ENCODE measurements at places on chromosomes 4 and X.

- no peak for DNase-seq
Observed at GRCh38 chrX:153719701-153720100, 4.5 kb downstream of the BCAP31 start.

DNA sequence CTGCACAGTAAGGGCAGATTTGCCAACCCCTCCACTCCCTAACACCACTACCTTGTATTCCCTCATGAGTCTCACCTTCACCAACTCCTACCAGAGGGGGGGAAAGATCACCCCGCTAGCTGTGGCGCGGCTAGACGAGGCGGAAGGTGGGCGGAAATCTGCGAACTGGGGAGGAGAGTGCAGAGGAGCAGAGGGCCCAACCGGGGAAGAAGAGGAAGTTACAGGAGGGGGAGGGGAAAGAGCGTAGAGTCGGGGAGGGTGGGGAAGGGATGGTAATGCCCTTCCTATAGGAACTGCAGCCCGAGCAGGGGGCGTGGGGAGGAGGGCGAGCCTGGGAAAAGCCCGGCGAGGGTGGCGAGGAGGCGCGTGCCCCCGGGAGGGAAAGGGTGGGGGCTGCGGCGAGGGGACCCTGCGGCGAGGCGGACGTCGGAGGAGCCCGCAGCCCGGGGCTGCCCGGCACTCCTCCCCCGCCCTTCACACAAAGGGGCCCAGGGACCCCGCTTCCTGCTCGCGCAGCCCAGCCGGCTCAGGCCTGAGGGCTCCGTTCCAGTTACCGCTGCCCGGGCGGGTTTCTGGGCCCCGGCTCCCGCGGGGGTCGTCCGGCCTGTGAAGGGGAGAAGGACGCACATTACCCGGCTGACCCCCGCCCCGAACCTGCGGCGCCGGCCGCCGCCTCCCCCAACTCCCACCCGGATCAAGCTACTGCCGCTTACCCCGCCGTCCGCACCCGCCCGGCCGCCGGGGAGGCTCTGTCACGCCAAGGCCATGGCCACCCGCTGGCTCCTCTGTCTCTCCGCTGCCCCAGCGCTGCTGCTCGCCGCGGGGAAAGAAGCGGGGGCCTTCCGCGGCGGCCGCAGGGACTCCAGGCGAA, 1.8 kb downstream of the RAP2C start:
- no peak for DNase-seq

DNA sequence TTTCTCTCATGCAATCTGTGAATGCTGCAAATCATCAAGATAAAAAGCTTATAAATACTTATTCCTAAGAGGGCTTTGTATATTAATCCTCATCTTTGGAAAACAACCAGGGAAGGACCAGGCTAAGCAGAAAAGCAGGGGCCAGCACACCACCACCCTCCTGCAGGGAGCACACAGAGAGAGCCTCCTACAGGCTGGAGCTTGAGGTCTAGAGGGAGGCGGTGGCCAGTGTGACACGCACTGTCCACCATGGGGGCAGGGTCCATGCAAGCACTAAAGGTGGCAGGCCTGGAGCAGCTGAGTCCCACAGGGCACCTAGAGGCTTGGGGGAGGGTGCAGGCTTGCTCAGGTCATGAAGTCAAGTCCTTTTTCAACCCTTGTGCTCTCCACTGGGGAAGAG, 236.9 kb downstream of the TACR3 start:
- DNase-seq, result no peak

DNA sequence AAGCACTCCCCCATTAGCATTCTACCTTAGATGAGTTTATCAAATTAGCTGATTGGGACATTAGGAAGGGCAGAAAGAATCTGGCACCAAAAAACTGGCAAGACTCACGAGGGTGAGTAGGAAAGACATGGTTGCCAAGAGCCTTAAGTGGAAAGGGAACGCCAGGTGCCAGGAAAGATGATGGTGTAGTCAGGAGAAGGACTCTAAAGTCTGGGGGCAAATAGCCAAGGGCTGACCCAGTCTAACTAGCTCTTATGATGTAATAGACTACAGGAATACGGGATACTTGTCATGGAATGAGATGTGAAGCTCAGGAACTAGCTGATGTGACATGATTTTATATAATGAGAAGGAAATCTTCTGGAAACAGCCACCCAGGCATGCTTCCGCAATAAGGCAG, 94.8 kb downstream of the MBNL3 start:
- no peak for DNase-seq

GRCh38 chrX:124010157-124010556, 48.7 kb downstream of the STAG2 start:
- DNase-seq, result no peak

GRCh38 chr4:105933083-105933482, 37.8 kb downstream of the NPNT start:
- no peak for DNase-seq

DNA sequence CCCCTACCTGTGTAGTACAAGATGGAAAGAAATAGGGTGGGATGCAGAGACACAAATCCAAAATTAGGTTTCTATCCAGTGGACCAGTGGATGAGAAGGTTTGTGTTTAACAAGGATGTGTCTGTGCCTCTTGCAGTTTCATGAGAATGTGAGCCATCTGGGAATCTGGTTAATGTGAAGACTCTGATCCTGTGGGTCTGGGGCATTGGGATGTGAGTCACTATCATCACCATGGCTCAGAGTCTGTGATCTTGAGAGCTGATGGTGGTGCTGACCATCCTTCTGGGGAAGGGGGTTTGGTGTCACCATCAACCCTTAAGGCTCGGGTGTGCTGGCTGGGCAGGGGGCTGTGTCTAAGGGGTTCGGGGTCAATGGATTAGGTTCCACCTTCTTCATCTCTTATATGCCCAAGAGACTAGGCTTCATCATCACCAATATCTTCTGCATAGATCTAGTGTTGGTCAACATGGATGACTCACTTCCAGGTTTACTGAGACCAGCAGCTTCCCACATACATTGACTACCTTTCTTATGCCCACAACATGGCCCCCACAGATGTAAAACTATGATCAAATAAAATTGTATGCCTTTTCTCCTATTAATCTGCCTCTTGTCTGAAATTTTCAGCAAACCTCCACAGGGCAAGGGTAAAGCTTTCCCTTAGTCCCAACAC, 65.7 kb upstream of the MID1 start:
- DNase-seq, result no peak

- DNase-seq, result no peak
Observed at GRCh38 chrX:19214311-19214710, 92.0 kb upstream of the ADGRG2 start.

DNA sequence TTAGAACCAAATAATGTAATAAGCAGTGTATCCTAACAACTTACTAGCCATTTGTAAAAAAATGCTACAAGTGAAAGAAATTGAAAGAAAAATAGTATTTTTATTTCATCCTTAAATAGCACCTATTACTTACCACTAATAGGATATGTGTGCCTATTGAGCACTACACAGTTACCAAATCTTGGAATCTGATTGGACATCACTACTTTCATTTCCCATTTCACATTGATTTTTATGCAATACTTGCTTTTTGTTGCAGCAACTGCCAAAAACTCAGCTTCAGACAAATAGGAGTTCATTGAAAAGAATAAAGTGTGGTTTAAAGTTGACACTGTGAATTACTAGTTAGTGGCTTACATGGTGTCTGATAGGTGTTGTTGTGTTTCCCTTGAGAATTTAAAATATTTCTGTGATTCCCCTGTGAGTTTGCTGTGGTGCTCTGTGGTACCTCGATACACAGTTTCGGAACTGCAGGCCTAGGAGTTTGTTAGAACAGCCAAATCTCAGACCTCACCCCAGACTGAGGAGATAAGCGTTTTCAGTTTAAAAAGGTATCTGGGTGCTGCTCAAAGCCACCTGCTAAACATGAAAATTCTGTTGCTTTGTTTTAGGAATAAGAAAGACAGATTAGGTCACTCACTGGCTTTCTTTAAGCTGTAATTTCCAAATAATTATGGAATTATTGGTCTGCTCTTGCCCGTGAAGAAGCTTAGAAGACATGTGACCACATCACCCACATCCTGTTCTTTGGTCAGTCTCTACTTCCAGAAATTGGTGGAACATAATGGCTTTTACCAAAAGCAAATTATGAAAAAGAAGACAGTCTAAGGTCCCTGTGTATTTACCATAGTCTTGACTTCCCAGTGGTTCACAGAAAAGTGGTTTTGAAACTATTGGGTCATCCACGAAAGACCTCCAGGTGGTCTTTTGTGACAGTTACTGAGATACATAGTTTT, 97.8 kb downstream of the SYTL5 start:
- DNase-seq, result no peak

DNA sequence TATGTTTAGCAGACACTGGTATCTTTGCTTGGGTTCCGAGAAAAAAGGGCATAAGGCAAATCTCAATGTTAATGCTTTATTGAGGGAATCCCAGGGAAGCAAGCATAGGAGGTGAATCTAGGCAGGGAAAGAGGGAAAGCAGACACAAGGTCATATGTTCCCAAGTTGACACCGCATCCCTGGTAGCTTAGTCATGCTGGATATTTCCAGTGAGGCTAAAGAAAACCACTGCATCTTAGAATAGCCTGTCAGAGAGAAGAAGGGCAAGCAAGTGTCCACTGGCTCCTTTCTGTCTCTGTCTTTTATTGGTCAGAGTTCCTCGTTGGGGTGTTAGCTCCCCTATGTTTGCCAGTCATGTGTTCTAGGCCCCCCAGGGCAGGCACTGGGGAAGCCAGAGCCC, 104.7 kb downstream of the NKX6-1 start:
- no peak for DNase-seq

GRCh38 chr4:33961761-33962160, 2282.6 kb downstream of the ARAP2 start:
- DNase-seq, result no peak

- no peak for DNase-seq
Observed at GRCh38 chrX:106906361-106906760, 3.2 kb upstream of the RIPPLY1 start.

DNA sequence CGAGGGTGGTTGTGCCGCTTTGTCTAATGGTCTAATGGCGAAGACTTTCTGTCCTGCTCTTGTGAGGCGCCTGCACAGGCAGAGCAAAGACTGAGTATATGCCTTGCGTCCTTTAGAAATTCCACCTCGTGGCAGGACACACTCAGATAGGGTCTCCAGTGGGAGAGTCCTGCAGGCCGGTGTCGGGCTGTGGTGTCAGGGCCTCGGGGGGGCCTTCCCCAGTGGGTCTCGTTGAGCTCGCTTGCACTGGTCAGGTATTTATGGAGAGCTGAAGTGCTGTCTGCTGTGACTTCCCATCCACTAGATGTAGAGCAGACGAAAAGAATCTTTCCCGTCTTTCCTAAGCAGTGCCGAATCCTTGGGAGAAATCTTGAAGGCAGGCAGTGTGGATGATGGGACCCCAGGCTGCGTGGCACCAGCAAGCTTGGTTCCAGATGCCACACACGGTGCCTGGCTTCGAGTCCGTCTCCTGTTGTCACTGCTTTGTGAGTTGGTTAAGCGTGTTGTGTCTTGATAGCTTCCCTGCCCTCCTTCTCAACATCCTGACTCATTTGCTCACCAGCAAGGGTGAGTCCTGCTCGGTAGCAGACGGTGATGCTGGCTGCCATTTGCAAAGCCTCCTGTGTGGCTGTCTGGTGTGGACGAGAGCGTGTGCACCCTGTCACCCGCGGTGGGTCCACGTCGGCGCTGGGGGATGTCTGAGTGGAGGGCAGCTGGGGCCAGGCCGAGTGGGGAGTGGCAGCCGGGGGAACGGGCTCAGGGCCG, 20.5 kb downstream of the MAEA start:
- DNase-seq, result no peak

DNA sequence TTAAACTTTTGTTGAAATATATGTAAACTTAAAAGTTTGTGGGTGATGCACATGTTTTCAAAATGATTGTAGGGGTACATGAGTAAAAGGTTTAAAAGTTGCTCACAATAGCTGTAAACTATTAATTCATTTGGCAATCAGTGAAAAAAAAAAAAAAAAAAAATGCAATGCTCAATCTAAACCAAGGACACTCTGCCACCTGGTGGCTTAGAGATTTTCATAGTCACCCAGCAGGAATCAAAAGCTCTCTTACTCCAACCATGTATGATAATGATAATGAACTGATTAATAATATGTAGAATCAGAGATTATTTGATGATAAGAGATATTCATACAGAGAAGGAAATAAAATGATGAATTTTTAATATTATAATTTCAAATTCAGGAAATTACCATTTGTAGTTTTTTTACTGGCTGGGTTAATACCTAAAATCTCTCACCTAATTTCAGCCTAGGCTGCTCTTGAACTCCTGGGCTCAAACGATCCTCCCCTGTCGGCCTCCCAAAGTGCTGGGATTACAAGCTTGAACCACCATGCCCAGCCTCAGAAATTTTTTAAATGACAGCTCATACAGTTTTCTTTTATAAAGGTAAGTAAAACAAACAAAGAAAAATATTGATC, 46.9 kb upstream of the SLC25A4 start:
- no peak for DNase-seq

GRCh38 chr4:186759990-186760389, 36.3 kb upstream of the FAT1 start:
- no peak for DNase-seq

- no peak for DNase-seq
Observed at GRCh38 chr4:161222889-161223288, 940.9 kb downstream of the FSTL5 start.

- peak; percentile 2 for DNase-seq
Observed at GRCh38 chr4:173252024-173252935, 81.9 kb downstream of the HMGB2 start.

DNA sequence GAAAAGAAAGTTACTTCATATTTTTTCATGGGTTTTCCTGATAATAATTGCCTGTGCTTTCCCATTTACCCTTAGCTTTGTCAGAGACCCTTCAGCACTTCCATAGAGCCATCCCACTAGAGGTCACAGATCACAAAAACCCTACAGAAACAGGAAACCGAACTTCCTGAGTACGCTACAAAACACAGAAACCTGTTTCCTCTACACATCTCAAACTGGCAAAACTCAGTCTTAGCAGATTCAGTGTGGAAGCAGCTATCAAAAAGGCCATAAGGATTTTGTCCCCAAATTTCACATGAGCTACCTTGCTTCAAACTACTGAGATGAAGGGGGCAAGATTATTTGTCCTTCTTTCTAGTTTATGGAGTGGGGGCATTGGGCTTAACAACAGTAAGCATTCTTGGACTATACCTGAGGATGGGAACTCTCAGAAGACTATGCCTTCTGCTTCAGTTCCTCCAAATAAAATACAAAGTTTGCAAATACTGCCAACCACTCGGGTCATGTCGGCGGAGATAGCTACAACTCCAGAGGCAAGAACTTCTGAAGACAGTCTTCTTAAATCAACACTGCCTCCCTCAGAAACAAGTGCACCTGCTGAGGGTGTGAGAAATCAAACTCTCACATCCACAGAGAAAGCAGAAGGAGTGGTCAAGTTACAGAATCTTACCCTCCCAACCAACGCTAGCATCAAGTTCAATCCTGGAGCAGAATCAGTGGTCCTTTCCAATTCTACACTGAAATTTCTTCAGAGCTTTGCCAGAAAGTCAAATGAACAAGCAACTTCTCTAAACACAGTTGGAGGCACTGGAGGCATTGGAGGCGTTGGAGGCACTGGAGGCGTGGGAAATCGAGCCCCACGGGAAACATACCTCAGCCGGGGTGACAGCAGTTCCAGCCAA, at the start of gene MMRN1:
TSS of gene MMRN1 (plus strand) at position 206 of the 902 bp plus-strand sequence. CDS start at position 324, 118 bp downstream.
- no peak for DNase-seq
